Osteoblast (primary cell): ENCODE measurements at places on chromosomes 4 and X. TPM values are rescaled to one million over a fixed set of nuclear protein-coding genes. Genes with fewer than 3 reads are reported as not detected.

- no peak overlapping the region for H3K27ac ChIP-seq
- DNase-seq = peak; percentile 74
- H3K4me3 ChIP-seq = no peak overlapping the region
Observed at GRCh38 chr4:51831133-51831532, 11.8 kb upstream of the DCUN1D4 start.

- no peak overlapping the region for H3K4me3 ChIP-seq
- no peak for DNase-seq
- peaks cover 3% of the 10 kb centered on the region for H3K36me3 ChIP-seq
- peak overlapping the region; percentile 72 for H3K27ac ChIP-seq
Observed at GRCh38 chr4:38062776-38063097, 102.5 kb downstream of the PTTG2 start.

DNA sequence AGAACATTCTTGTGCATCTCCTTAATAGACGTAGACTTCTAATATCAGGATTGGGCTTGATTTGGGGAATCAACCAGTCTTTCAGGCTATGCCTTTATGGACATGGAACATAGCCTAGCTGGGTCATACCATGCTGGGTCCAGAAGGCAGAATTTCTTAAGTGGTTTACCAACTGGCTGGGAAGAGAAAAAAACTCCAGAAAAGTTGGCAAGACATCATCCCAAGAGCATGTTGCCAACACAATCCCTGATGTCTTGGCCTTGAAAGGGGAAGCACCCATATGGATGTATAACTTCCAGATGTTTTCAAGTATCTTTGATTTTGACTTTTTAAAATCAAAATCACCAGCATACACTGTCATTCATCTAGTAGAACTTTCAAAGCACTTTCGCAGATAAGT lies 138.0 kb upstream of the FGF13 start:
- H3K27ac ChIP-seq = no peak overlapping the region
- no peaks in the 10 kb centered on the region for H3K4me1 ChIP-seq
- H3K4me3 ChIP-seq = no peak overlapping the region
- H3K36me3 ChIP-seq = no peaks in the 10 kb centered on the region

- no peaks in the 10 kb centered on the region for H3K36me3 ChIP-seq
- H3K27me3 ChIP-seq = no peaks in the 10 kb centered on the region
- no peak overlapping the region for H3K4me3 ChIP-seq
- no peak for DNase-seq
Observed at GRCh38 chr4:150069353-150069752, 8.9 kb upstream of the DCLK2 start.

DNA sequence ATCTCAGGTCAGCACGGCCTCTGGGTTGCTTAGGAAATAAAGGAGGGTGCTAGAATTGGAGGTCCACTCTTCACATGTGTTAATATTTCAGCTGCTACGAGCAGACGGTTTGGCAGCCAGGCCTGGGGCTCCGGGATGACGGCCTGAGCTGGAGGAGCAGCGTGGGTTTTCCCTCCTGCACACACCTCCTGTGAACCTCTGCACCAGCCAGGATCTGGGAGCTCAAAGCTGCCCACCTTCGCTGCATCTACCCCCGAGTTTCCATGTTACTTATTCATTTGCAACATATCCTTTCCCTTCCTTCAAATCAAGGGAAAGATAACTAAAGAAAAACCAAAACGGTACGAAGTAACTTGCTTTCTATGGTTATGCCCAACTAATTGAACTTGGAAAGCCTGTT lies 13.6 kb downstream of the STOX2 start:
- DNase-seq = no peak
- H3K27me3 ChIP-seq = no peaks in the 10 kb centered on the region
- H3K4me3 ChIP-seq = no peak overlapping the region
- no peaks in the 10 kb centered on the region for H3K36me3 ChIP-seq

The ASB9 gene
- not detected in 2 replicates for total RNA-seq

The DRD5 gene
- total RNA-seq = not detected in 2 replicates

The SLC6A8 gene
- 15.3 and 19.5 TPM in 2 replicates for total RNA-seq

The GUCY1A1 gene
- 0.29 TPM in 1 of 2 replicates, not detected in the other for total RNA-seq

The PNMA6F gene
- total RNA-seq = not detected in 2 replicates

The SLC34A2 gene
- not detected in 2 replicates for total RNA-seq

The BEX4 gene
- 6.5 and 13.0 TPM in 2 replicates for total RNA-seq

The SMIM31 gene
- not detected in 2 replicates for total RNA-seq
